ENCODE measurements at places on chromosomes 7 and 10.

DNA sequence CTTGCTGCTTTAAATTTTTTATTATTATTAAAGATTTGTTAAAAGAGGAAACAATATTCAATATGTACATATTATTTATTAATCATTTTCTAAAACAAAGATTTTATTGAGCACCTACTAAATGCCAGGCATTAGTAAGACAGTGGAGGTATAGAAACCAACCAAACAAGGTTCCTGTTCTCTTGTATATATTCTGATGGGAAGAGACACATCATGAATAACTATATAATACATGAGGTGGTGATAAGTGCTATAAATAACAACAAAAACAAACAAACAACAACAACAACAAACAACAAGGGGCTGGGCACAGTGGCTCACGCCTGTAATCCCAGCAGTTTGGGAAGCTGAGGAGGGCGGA lies 630 bp upstream of the LIPA start:
- no peak for DNase-seq

DNA sequence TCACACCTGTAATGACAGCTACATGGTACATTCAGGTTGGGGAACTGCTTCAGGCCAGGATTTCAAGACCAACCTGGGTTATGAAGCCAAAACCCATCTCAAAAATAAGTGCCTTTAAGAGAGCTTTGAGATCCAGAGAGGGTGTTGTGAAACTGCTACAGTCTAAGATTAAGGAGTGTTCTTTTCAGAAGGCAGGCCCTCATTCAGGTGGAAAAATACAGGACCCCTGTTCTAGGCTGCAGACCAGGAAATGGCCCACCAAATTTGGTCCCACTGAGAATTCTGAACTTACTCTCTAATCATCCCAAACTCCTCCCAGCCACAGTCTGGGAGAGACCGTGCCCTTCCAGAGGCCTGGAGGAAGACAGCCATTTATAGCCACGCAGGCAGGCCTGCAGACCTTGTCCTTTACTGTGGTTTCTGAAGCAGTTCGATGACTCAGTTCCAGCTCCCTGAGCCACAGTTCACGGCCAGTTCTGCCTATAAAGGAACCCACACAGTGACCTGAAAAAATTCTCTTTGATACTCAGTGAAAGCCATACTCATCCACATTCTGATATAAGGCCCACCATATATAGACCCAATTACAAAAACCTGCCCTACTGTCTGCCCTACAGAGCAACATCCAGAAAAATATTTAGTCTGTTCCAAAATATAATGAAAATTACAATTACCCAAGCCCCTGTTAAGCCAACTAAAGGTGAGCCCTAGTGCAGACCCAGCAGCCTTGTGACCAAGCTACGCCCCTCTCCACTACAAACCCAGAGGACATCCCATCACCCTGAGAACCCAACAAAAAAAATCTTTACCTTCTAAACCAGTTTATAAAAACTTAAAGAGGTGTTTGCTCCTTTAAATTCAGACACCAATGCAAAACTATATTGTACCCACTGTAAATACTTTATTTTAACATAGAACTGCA lies 21.2 kb downstream of the ZNF680 start:
- DNase-seq, result no peak

GRCh38 chr10:79293841-79294581 lies 53.3 kb upstream of the PPIF start:
- peak; percentile 10 for DNase-seq

GRCh38 chr10:34498821-34499220 lies 316.3 kb downstream of the PARD3 start:
- no peak for DNase-seq

GRCh38 chr7:104179178-104179577 lies 28.6 kb downstream of the ORC5 start:
- DNase-seq, result no peak

DNA sequence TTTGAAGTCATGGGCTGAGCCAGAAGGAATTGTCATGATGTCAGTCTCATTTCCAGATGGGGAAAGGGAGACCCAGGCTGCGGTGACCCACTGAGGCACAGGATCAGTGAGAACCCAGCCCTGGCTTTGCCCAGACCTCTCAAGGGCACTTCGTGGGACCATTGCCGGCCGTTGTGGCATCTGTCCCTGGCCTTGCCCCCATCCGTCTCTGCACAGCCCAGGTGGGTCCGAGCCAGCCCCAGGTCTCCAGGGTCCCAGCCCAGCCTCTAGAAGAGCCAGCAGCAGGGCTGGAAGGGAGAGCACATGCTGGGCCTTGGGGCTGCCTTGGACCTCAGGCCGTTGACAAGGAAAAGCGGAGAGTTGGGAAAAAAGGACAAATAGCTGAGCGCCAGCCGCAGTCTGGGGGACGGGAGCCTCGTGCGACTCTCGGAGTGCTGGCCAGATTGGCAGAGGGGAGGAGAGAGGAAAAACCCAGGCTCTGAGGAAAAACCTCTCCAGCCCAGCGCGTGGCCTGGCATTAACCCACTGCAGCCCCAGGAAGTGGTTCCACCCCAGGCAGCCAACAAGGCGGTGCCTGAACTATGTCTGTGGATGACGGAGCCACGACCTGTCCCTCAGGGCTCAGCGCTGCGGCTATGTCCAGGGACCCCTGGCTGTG lies 30.2 kb downstream of the GRIFIN start:
- DNase-seq, result peak; percentile 34

DNA sequence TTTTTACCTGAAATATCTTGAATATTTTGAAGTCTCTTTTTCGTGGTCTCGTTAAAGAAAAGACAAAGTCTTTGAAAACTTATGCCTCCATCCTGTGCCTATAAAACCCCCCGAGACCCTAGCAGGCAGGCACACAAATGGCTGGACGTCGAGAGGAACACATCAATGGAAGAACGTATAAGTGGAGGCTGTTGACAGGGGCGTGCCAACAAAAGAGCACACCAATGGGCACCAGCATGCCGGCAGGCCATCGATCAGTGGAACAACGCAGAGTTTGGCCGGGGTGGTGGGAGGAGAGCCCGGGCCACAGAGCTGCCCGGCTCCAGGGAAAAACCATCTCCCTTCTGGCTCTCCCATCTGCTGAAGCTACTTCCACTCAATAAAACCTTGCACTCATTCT lies 24.7 kb downstream of the ENKUR start:
- no peak for DNase-seq

GRCh38 chr10:2834214-2834613 lies 233.1 kb upstream of the PFKP start:
- no peak for DNase-seq

GRCh38 chr10:49106451-49106850 lies 8.9 kb downstream of the VSTM4 start:
- peak; percentile 61 for DNase-seq

GRCh38 chr10:24453973-24454372 lies 245.0 kb downstream of the KIAA1217 start:
- no peak for DNase-seq
